Upper lobe of left lung (tissue), 6 donors: ENCODE measurements at places on chromosomes 11 and 22.

GRCh38 chr11:116515664-116516184 lies 257.1 kb downstream of the BUD13 start:
- peak; percentile 48 for DNase-seq

GRCh38 chr11:35288817-35289541 lies 130.4 kb downstream of the SLC1A2 start:
- DNase-seq = no peak

- DNase-seq = no peak
These were observed 697.1 kb upstream of the FAT3 start for GRCh38 chr11:91527380-91528030.

GRCh38 chr11:67372993-67373647 lies at the start of gene CLCF1:
TSS of gene CLCF1 (minus strand) at chr11:67373598. CDS start at chr11:67373539, 59 bp downstream.
- DNase-seq = peak; percentile 93

- DNase-seq = no peak
These were observed 160.7 kb downstream of the ARHGAP42 start for GRCh38 chr11:100847696-100848216.

DNA sequence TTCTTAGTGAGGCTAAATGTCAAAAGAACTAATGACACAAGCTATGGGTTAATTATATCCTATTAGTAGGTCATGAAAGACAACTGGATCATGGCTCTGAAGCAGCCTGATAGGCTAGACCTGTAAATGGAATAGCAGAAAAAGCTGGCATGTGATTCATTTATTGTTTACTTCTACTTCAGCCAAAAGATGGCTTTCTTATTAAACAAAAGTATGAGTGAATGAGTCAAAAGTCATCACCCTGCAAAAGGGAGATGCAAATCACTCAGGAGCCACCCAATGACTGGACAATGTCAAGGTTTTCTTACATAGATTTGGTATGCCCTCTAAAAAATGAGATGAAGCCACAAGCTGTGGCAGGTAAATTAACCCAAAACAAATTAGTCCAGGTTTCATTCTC lies 138.0 kb downstream of the TRPC6 start:
- DNase-seq = no peak

DNA sequence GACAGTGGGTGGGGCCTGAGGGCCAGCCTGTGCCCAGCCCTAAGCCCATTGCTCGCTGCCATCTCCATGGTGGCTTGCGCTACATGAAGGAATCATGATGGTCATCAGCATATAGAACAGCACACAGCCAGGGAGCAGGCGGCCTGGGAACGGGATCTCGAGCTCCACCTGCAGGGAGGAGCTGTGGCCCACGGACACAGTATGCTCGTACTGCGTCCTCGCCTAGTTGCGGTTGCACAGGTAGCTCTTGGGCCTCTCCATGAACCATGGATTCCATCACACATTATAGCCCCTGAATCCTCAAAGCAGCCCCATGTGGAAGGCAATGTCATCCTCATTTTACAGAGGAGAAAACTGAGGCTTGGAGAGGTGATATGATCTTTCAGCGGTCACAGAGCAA lies 15.1 kb downstream of the SEC14L4 start:
- no peak for DNase-seq

- DNase-seq = no peak
These were observed 14.6 kb upstream of the HIKESHI start for GRCh38 chr11:86287468-86287796.

GRCh38 chr11:256952-257737 lies 20.4 kb downstream of the PSMD13 start:
- peak; percentile 34 for DNase-seq

DNA sequence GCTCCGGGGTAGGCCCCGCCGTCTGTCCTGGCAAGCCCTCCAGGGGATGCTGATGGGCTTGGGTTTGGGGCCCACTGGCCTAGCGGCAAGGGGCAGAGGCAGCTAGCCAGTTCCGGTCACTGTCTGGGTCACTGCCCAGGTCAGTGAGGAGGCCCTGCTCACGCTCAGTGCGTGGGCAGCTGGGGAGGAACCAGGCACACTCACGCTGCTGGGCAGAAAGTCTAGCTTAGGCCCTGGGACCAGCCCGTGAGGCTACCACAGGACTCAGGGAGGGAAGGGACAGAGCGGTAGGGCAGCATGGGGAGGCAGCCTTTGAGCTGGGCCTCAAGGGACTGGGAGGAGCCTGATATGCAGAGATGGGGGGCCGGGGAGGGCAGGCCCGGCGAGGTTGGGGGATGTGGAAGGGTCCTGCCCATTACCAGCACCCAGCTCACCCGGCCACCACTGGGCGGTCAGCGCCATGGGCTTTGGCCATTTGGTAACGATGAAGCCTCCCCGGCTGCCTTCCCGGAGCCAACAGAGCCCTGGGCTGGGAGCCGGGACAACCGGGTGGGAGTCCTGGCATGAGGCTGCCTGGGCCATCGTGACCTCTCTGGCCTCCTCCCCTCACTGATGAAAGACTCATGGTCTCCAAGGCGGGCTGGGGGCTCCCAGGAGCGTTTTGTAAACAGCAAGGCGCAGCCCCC lies 14.2 kb downstream of the SHISAL1 start:
- no peak for DNase-seq

DNA sequence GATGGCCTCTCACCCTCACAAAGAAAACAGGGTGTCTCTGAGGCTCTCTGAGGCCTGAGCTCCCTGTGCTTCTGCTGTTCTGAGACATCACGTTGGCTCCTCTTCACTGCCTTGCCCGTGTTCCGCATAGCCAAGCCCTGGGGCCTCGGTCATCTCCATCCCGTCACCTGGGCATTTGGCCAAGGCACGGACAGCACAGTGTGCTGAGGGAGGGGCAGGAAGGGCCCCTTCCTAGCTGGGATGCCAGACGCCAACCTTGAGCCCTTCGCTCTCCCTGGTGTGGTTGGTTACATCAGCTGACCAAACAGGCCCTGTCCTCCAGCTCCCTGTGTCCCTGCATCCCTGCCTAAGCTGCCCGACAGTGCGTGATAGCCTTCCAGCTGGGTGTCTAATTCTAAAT lies 25.9 kb downstream of the MOV10L1 start:
- DNase-seq = no peak

DNA sequence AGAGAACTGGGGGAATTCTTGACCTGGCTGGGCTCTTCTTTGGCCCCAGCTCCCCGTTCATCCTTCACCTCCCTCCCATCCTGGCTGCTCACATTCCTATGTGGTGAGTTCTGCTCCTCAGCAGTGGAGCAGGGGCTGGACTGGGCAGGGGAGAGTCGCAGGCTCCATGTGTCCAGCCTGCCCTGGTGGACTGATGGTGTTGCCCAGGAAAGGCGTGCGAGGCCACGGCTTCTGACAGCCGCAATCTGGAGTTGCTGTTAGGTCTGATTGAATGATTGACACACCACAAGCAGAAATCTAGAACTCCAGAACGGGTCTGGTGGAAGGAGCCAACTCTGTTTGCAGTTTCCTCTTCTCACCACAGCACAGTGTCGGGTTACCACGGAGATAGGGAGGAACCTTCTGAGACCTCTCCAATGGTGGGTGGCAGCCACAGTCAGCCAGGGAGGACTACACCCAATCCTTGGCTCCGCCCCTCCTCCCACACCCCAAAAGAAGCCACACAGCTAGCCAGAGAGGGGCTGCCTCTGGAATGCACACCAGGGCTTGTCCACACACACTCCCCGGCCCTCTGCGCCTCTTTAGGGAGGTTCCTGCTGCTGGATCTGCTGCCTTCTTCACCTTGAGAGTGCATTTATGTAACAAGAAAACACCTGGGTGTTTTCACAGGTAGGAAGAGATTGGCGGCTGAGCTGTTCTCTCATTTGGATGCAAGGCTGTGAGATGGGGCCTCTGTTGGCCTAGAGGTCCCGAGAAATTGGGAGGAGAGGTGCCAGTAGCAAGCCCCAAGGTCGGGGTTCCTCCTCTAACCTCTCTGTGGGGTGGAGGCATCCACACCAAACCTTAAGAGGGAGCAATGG lies 56.4 kb upstream of the CD44 start:
- peak; percentile 37 for DNase-seq

DNA sequence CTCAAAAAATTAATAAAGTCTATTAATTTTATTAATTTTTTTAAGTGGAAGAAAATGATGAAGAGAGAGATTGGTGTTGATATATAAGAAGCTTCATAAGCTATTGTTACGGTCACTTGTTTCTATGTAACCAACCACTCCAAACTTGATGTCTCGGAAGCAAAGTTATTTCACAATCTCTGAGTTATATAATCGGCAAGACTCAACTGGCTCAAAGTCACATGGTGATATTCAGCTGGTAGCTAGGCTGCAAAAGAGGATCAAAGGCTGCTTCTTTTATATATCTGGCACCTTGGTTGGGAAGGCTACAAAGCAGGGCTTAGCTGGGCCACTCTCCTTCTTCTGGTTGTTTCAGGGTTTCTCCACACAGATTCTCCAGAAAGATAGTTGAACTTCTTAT lies 245.1 kb upstream of the ARHGAP42 start:
- no peak for DNase-seq

DNA sequence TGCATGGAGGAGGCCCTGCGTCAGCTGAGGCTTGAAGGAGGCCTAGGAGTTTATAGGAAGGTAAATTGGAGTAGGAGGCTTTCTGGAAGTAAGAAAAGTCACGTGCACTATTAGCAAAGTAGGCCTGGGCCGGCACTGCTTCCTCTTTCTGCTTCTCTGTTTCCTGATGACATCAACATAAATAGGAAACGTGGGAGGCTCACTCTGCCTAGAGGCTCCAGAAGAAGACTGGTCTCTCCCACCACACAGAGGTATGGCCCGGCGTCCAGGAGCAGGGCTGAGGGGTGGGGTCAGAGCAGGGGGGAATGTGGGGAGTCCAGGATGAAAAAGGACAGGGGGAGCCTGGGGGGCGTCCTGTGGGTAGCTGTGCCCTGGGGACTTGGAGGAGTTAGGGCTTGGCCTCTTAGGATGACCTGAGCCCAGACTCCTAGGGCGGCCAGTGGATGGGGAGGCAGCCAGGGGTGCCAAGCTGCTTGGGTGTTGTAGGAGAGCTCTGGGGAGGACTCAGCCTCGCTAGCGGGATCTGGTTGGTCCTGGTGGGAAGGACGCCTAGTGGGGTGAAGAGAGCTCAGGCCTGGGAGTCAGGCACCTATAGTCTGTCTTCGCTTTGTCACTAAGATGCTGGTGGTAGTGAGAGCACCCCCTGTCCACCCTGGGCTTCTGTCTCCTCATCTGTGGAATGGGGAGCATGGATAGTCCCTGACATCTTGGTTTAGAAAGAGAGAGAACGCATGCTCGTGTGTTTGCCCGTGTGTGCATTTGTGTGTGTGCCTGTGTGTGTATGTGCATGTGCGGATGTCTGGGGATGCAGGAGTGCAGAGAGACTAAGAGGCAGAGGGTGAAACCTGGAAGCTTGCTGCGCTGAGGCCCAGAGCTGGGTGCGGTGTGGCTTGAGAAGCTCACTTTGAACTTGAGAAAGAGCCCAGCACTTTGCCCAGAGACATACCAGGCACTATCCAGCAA lies at the start of gene CSF2RB:
Gene CSF2RB, plus strand, starts transcription at position 202 of the 963 bp plus-strand sequence. CDS start 8,580 bp downstream, outside the sequence.
- DNase-seq = peak; percentile 46

DNA sequence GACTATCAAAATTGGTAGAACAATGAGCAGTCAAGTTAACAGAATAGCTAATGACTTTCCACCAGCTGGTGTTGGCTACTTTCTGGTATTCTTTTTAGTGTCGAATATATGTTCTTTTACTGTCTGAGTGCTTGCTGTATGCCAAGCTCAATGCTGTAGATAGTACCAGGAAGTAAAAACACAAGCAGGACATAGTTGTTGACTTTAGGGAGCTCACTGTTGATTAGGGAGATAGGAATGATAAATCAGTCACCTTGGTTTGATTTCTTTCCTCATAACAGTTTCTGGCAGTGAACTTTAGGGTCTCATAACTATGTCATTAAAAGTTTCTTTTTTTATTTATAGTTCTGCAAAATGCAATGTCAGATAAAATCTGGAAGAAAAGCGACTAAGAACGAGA lies 9.0 kb downstream of the HMGXB4 start:
- no peak for DNase-seq

GRCh38 chr11:19374151-19374569 lies 133.4 kb upstream of the E2F8 start:
- DNase-seq = no peak

GRCh38 chr11:33716243-33716642 lies 15.6 kb upstream of the C11orf91 start:
- no peak for DNase-seq

- no peak for DNase-seq
These were observed 236.6 kb upstream of the ANO3 start for GRCh38 chr11:26095340-26095739.

- no peak for DNase-seq
These were observed 529 bp downstream of the APOA4 start for GRCh38 chr11:116822575-116822974.

DNA sequence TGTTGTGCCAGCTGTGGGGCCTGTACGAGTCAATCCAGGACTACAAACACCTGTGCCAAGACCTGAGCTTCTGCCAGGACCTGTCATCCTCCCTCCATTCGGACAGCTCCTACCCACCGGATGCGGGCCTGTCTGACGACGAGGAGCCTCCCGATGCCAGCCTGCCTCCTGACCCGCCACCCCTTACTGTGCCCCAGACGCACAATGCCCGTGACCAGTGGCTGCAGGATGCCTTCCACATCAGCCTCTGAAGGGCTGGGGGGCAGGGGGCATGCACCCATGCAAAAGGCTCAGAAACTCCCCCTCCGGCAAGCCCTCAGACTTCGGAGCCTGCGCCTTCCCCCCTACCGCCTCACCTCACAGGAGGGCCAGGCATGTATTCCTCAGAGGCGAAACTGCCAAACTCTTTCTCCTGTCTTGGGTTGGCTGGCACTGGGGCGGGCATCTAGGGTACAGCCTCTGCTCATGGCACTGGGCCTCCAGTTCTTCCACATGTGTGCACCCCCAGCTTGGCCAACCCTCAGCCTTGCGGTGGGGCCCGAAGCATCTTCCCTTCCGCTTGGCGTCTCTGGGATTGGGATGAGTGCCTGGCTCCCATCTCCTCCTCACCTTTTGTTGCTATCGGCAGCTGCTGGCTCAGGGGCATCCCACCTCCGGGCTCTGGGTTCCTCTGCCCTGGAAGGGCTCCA lies 1.2 kb downstream of the FAM89B start:
- no peak for DNase-seq

- DNase-seq = no peak
These were observed 61.5 kb upstream of the EP300 start for GRCh38 chr22:41030891-41031290.

GRCh38 chr22:31130873-31131272 lies 8.1 kb downstream of the INPP5J start:
- DNase-seq = no peak

DNA sequence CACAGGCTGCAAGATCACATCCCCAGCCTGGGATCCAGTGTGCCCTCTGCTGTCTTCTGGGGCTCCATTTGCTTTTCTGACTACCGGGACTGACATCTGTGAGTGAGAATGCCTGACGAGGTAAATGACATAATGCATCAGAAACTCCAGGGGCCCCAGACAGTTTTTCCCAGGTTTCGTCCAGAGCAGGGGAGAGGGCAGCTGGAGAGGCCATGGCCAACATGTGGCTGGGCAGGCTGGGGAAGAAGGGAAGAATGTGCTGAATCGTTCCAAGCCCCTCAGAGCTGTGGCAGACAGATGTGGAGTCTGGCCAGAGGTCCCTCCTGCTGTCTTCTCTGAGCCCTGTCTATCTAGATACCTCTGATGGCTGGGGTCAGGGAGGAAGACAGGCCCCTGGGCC lies 163.9 kb downstream of the TRIM29 start:
- no peak for DNase-seq

DNA sequence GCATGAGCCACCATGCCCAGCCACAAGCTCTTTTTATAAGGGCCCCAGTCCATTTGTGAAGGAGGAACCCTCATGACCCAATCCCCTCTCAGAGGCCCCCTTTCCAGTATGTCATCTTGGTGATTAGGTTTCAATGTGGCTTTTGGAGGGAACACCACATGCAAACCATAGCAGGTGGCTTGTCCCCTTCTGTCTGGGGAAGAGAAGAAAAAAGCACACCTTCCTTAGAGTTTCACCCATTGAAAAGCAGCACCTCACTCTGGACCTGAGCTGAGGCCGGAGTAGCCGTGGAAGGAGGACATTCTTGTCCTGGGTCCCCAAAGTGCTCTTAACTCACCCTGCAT lies 25.4 kb downstream of the NEAT1 start:
- DNase-seq = no peak
